ENCODE measurements at places on chromosomes 7 and 10.

DNA sequence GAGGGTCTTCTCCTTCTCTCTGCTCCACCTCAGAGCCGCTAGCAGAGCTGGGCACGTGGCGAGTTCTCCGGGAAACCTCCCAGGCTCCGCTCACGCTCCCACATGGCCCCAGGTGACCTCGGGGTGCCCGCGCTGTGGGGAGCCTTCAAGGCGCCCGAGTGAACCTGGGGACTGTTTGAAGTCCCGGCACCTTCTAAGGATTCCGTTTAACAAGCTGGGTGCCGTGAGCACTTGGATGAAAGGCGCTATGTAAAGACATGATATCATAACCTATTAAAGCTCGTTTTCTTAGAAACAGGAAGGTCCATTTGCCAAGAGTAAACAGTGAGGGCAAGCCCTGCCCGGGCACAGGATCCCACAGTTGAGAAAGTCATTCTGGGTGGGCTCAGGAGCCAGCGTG lies 15.8 kb upstream of the MYL10 start:
- no peak for DNase-seq

DNA sequence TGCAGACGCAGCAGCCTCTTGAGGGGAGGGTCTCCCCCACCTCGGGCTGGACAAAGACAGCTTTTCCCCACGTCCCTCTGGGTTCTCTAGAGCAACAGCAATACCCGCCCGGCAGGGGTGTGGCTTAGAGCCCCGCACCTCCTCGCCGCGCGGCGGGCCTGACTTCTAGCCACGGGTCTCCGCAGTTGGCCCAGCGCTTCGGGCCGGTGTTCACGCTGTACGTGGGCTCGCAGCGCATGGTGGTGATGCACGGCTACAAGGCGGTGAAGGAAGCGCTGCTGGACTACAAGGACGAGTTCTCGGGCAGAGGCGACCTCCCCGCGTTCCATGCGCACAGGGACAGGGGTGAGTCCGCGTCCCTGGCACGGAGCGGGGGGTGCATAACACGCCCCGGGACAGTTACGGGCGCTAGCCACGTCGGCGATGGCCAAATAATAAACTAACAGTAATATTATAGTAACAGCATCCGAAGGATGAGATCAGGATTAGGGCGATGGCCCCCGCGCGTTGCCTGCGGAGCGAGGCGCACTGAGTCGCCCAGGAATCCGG lies 1.2 kb downstream of the CYP2E1 start:
- no peak for DNase-seq

GRCh38 chr10:8052956-8053445 lies 1.5 kb upstream of the GATA3 start:
- DNase-seq: no peak

GRCh38 chr10:77320971-77321471 lies 316.6 kb downstream of the KCNMA1 start:
- DNase-seq: peak; percentile 16

GRCh38 chr7:28062197-28062991 lies 118.2 kb downstream of the JAZF1 start:
- peak; percentile 75 for DNase-seq
